ENCODE measurements at places on chromosomes 12 and 14. TPM values are rescaled to one million over a fixed set of nuclear protein-coding genes. Genes with fewer than 3 reads are reported as not detected.

GRCh38 chr14:74563586-74564159, 48.4 kb downstream of the LTBP2 start:
- no peak for DNase-seq

DNA sequence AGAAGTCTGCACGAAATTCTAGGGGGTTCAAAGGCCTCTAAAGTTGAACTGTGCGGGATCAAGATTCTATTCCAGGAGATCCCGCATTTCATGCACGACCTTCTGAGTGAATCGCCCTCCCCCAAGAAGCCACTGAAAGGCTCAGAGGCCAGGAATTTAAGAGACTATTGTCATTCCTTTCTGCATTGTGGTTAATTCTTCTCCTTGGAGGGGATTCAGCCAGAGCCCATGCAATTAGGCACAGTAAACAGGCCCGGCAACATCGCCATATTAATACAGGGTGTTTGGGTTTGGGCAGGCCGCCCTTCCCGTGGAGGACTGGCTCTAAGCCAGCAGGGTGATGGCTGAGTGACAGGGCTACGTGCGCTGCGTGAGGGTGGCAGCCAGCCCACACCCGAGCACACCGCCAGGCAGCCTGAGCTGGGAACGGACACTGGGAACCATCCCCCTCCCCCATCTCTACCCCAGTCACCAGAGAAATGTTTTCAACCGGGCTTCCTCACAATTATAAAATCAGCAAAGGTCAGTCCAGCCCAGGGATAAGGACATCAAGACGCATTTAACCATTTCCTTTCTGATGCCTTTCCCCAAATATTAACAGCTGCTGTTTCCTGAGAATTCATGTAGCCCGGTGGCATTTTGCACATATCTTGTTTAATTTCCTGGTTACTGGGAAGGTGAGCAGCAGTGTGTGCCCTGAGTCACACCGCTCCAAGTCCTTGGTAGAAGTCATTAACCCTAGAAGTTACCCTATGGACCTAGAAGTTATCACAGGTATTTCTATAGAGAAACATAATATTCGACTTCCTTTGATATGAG, 12.5 kb downstream of the EGLN3 start:
- peak; percentile 87 for DNase-seq

DNA sequence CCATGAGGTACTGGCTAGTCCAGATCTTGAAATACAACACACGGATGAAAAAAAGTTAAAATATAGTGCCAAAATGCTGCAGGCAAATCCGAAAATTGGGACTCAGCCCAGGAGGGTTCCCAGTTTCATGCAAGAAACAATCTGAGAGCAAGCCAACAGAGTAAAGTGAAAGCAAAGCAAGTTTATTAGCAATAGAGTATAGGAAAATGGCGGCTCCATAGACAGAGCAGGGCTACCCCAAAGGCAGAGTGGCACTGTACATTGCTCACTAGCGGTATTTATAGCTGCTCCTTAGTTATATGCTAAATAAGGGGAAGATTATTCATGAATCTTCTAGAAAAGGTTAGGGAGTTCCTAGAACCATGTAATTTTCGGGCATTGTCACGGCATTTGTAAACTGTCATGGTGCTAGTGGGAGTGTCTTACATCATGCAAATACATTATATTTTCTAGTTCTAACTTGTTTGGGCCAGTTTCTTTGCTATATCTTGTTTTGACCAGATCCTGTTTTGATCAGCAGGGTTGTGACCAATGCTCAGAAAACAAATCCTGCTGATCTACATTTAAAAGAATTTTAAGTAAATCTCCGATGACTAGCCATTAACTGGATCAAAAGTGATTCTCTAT, 29.1 kb downstream of the RECQL start:
- no peak for DNase-seq

DNA sequence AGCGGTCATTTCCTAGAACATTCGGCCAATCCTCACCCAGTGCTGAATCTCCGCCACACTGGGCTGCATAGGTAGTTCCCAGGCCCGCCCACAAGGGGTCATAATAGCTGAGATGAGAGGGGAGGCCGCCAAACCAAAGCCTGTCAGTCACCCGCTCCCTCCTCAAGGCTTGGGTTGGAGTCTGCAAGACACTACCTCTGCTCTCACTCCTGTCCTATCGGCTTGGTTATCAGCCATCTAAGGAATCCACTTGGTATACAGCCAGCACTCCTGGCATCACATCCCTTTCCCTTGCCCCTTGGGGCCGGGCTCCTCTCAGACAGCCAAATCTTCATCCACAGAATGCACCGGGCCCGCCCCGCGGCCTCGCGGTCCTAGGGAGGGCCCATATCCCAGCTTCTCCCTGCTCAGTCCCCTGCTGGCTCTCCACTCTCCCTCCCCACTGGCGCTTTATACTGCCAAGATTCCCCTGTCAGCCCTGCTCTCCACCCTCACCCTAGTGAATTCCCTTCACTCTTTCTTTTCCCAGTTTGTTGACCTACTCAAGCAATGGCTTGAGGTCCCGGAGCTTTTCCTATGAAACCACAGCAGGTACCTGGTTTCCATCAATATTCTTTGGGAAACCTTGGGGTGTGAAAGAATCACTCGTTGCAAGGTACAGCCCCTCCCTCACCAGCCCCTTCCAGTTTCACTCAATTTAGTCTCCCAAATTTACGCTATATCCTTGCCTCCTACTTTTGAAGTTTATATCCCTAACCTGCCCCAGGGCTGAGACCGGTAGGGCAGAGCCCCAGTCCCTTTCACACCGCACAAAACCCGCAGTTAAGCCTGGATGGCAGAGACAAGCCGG, 1.4 kb downstream of the IFFO1 start:
- peak; percentile 75 for DNase-seq

DNA sequence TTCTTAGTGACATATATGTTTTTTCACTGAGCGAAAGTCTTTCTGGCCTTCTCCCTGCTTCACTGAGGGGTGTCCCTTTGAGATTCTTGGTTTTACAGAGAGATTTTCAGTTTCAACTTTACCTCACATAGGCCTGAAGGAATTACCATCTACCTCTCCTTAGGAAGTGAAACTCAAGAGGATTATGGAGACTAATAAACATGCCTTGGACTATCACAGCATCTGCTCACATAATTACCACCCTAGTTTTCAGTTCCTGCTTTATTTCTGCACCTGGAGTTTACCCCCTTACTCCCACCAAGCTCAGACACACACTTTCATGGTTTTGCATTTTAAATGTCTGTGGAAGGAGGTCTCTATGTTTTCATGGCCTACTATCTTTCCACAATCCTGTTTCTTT, 118.3 kb upstream of the SCAF11 start:
- no peak for DNase-seq

- DNase-seq: no peak
Measured at GRCh38 chr12:52087961-52088820, 8.7 kb downstream of the SMIM41 start.

DNA sequence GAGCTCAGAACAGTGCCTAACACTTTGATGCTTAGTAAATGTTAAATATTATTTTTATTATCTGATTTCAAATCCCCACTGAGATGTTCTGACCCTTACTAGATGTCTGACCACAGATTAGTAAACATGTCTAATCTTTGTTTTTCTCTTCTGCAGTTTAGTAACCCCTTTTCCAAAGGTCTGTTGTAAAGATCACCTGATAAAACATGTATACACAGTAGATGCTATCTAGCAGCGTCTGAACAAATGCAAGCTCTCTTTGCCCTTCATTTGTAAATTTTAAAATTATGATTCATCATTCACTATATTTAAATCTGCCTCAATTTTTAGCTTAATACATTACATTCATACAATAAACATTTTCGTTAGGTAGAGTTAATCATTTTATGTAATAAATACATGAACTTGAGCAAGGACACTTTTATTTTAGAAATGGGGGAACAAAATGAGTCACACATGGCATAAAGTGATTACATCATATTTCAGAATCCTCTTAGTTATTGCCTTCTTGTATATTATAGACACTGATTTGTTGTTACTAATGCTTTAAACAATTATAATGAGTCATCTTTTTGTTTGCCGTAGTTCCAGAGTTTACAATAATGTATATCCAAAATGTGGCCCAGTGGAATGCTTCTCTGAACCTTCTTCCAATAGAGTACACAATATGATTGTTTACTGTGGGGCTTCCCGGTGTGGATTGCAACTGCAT, 1.7 kb upstream of the OR4K5 start:
- DNase-seq: no peak

- no peak for DNase-seq
Measured at GRCh38 chr12:103046154-103046553, 88.7 kb downstream of the ASCL1 start.

GRCh38 chr14:100601064-100601463, 13.8 kb upstream of the BEGAIN start:
- no peak for DNase-seq

- no peak for DNase-seq
Measured at GRCh38 chr12:91538418-91538817, 355.8 kb upstream of the DCN start.

DNA sequence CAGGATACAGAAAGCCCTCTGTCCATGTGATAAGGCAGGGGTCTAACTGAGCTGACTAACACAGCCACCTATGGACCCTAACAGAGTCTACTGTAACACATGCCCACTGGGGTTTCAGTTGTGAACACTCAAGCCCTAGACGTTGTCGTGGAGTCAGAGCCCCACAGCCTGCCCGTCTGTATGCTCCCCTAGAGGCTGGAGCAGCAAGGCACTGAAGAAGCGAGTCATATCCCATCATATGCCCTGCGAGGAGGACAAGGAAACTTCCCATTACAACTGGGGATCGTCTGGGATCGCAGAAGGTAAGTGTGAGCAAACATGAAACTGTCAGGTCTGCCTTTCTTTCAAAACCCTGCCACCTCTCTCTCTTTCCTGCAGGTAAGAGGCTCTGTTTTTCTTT, 138.1 kb downstream of the GPR65 start:
- DNase-seq: no peak

DNA sequence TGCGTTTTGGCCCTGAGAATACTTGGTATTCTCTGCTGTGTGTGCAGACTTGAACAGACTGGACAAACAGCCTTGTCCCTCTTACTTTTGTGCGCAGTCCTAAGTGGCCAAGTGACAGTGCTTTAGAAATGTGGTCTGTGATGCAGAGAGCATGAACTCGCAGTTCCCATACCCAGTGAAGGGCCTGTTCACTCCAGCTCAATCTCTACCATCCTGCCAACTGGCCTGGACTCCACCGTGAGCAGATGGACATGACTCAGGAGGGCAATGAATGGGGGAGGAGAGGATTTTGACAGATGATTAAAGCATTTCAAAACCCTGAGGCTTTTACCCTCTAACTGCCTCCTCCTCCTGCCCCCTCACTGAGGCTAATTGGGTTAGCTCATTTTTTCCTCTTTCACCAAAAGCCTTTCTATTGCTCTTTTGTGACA, 62.5 kb upstream of the PYGL start:
- no peak for DNase-seq

- DNase-seq: no peak
Measured at GRCh38 chr12:119807380-119807779, 69.7 kb downstream of the CIT start.

GRCh38 chr14:93731753-93732152, 56.5 kb downstream of the PRIMA1 start:
- no peak for DNase-seq

- no peak for DNase-seq
Measured at GRCh38 chr12:34400411-34400881, 378.1 kb downstream of the ALG10 start.

GRCh38 chr14:68568907-68569897, 223.7 kb downstream of the ZFP36L1 start:
- no peak for DNase-seq

DNA sequence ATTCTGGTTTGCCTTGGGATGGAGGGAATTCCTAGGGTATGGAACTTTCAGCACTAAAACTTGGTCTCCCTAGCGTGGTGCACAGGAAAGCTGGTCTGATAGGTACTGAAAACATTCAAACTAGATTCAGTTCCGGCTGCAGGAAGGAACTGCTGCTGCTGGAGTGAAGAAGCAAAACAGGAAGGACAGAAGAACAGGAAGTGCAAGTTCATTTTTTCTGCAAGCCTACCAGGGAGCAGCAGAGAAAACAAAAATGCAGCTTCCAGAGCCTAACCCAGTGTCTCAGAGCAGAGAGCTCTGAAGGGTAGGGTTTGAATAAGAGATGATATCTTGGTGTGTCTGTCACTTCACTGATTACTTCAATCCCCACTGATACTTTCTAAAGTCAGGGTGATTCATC, 165.2 kb downstream of the VRK1 start:
- DNase-seq: no peak

GRCh38 chr14:102930753-102931579, 8.5 kb downstream of the AMN start:
- DNase-seq: no peak

GRCh38 chr12:48198672-48198971, 4.5 kb downstream of the OR10AD1 start:
- no peak for DNase-seq

- no peak for DNase-seq
Measured at GRCh38 chr12:171743-172676, 41.9 kb downstream of the SLC6A12 start.

GRCh38 chr14:52307376-52307775, 6.7 kb upstream of the PTGER2 start:
- no peak for DNase-seq

DNA sequence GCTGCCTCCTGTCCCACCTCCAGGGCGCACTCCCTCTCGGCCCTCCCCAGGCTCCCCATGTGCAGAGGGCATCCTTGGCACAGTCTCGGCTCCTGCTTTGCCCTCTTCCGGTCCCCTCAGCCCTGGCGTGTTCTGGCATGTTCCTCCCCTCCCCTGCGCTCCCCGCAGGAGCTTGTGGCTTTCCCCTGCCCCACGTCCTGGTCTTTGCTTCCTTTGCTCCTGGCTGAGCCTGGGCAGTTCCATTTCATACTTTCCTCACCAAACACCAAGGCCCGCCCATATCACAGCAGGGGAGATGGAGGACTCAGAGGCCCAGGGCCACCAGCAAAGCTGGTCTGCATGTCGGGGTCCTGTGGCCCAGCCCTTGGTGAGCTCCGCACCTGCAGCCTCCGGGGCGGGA, 56.0 kb downstream of the FBRSL1 start:
- no peak for DNase-seq

GRCh38 chr14:75539561-75540478, 17.6 kb downstream of the BATF start:
- no peak for DNase-seq

Gene IL31
- not detected for total RNA-seq

Gene CRIP2
- total RNA-seq: 135 TPM

Gene TECPR2
- 24.4 TPM for total RNA-seq

Gene LRRC10
- not detected for total RNA-seq

Gene SLC41A2
- 27.0 TPM for total RNA-seq

Gene OASL
- total RNA-seq: 0.60 TPM

Gene PTPRQ
- total RNA-seq: 11.7 TPM

Gene RNF212B
- total RNA-seq: not detected

Gene CDC42BPB
- total RNA-seq: 88.5 TPM

All from lung (tissue), 17 donors.